ENCODE measurements at places on chromosomes 11 and 22. TPM values are rescaled to one million over a fixed set of nuclear protein-coding genes. Genes with fewer than 3 reads are reported as not detected.

DNA sequence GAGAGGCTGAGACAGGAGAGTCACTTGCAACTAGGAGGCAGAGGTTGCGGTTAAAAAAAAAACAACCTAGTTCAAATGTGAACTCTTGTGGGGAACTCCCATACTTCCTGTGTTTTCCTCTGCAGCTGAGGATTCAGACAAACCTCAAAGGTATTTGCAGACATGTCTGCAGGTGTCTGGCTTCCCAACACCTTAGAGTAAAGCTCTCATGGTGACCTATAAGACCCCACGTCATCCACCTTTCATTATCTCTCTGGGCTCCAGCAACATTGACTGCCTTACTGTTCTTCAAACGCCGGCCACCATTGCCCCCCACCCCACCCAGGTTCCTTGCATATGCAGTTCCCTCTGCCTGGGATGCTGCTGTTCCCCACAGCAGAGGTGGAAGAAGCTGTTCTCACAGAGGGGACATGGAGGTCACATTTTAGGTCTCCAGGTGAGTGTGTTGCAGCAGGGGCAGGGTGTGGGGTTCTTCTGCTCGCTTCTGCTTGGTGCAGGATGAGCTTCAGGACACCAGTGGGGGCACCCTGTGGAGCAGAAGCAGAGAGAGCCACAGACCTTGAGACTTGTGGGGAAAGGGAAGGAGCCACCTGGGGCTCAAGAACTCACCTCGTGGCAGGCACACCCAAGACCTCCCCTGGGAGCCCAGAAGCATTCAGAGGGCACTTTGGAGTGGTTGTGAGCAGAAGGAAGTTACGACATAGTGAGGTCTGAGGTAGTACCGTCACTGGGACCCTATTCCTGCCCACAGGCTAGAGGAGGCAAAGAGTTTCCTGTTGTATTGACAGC, 203.2 kb downstream of the CSNK2A3 start:
- no peaks in the 10 kb centered on the region for H3K36me3 ChIP-seq
- DNase-seq = no peak
- no peaks in the 10 kb centered on the region for H3K27me3 ChIP-seq

GRCh38 chr11:69102732-69103615, 52.8 kb upstream of the SMIM38 start:
- peak; percentile 45 for DNase-seq
- H3K4me1 ChIP-seq = no peaks in the 10 kb centered on the region
- H3K27ac ChIP-seq = no peak overlapping the region
- H3K36me3 ChIP-seq = no peaks in the 10 kb centered on the region

The DESI1 gene
- total RNA-seq = 17.5 TPM

GRCh38 chr11:2036863-2037486, 39.3 kb upstream of the H19 start:
- H3K27ac ChIP-seq = no peak overlapping the region
- no peak overlapping the region for H3K4me3 ChIP-seq
- DNase-seq = no peak
- no peaks in the 10 kb centered on the region for H3K4me1 ChIP-seq
- no peaks in the 10 kb centered on the region for H3K27me3 ChIP-seq

GRCh38 chr11:45560913-45561281, 104.5 kb downstream of the CHST1 start:
- DNase-seq = no peak
- H3K27me3 ChIP-seq = no peaks in the 10 kb centered on the region
- peaks cover 13% of the 10 kb centered on the region for H3K4me1 ChIP-seq
- peak overlapping the region; percentile 55 for H3K27ac ChIP-seq
- no peak overlapping the region for H3K4me3 ChIP-seq

The C11orf16 gene
- not detected for total RNA-seq

Measured in psoas muscle (tissue), 8 donors.